Stimulated activated naive CD8-positive, alpha-beta T cell treated with anti-CD3 and anti-CD28 coated beads, Interleukin-15, amount 100 ng/mL, for 72 hours (primary cell): ENCODE measurements at places on chromosomes 13 and 19.

DNA sequence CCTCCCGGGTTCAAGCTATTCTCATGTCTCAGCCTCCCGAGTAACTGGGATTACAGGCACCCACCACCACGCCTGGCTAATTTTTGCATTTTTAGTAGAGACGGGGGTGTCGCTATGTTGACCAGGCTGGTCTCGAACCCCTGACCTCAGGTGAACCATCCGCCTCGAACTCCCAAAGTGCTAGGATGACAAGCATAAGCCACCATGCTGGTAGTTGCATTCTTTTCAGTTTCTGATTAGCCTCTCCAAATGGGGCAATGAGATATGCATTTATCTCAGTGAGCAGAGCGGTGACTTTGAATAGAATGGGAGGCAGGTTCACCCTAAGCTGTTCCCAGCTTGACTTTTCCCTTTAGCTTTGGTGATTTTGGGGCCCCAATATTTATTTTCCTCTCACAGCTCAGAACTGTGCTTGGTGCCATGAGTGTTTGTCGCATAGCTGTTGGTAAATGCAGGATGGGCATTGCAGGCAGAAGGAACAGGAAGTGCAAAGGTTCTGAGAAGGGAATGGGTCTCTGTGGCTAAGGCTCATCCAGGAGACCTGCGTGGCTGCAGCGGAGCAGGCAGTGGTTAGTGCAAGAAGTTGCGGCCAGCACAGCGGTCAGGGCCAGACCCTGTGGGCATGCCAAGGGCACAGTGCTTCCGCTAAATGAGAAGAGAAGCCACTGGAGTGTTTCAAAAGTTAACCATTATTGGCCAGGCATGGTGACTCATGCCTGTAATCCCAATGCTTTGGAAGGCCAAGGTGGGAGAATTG lies 20.7 kb downstream of the LYPD3 start:
- DNase-seq, result no peak

DNA sequence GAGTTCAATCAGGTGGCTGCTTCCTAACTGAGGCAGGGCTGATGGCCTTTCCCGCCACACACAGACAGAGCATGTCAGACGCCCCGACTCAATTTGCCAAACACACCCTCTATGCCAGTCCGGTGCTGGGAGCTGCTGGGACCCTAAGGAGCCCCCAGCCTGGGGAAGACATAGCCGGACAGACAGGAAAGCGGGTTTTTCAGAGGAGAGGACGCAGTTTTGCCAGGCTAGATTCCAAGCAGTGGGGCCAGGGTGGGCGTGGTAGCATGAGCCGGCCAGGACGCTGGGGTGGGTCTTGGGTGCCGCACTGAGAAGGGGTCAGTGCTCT lies 19.8 kb downstream of the MAST3 start:
- DNase-seq, result no peak

DNA sequence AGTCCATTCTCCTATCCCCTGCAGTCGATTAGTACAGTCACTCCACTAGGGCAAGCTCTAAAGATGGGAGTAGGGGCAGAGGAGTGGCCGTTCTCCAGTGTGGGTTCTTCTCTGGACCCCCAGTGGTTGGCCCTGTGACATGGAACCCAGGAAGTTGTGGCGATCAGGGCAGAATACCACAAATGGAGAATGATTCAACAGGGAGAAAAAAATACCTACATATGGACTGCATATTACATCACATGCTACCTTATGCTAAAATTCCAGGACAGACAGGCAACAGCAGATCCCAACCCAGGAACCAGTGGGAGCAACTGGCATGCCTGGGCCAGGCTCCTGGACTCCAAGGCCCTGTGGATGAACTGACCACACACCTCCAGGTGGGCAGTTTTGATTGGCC lies 20.4 kb downstream of the POU2F2 start:
- no peak for DNase-seq

DNA sequence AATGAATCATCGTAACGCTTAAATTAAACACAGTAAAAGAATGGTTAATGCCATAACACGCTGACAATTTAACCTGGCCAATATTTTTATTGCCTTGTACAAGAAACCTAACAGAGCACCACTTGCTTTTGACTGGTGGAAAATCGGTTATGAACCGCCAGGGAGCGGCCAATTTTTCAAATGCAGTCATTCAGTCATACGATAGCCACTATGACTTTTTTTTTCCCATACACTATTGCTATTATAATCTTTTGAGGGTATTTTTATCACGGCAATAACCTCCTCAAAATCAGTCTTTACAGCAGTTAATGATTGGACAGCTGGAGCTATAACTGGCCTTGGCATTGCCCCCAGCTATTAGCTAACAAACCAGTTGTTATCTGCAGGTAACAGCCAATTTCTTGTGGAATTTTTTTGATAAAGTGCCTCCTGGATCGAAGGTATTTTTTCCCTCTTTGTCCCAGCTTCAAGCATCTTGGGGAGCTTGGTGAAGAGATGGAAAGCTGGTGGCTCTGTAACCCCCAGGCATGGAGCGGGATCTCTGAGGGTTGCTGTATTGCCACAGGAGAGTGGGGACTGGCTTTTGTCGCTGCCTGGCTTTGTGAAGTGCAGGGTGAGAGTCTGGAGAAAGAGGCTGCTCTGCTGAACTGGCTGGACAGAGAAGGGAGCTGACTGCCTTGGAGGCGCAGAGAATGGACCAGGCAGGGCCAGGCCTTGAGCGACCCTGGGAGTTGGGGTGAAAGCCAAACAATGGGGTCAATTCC lies 198.4 kb upstream of the ZNF536 start:
- DNase-seq, result no peak

DNA sequence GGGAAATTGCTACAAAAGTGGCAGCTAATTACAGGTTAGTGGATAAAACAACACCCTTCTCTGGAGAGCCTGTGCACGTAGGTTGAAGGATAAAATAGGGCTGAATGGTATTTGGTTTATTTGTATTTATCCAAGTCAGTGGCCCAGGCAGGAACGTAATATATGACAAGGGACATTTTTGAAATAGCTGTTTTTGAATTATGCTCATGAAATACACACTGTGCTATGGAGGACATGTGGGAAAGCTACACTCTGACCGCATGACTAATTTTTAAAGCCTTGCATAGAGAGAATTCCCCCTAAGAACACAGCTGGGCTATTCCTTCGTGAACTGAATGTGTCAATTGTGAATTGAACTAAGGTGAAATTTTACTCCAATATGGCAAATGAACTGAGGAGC lies 292.1 kb upstream of the MAB21L1 start:
- DNase-seq, result no peak

DNA sequence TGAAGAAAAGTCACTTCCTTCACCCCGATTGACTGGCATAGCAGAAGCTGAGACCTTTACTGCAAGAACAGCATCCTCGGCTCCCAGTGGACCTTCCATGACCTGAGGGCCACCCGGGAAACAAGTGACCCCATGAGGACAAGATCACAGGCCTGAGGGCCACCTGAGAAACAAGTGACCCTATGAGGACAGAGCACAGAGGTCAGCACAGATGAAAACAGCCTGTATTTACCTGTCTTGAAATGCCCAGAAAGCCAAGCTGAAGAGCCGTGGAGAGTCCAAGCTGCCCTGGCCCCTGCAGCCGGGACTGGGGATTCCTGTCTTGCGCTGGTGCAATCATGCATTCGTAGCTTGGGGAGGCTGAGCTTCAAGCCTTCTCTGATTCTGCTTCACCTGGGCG lies 114.2 kb upstream of the SPACA7 start:
- DNase-seq, result no peak

- DNase-seq, result peak; percentile 65
These were observed 3.6 kb upstream of the KCNN4 start for GRCh38 chr19:43784241-43784980.

- DNase-seq, result no peak
These were observed 27.7 kb upstream of the ARGLU1 start for GRCh38 chr13:106595625-106596024.

GRCh38 chr13:94612050-94612449 lies 10.4 kb downstream of the GPR180 start:
- DNase-seq, result no peak

DNA sequence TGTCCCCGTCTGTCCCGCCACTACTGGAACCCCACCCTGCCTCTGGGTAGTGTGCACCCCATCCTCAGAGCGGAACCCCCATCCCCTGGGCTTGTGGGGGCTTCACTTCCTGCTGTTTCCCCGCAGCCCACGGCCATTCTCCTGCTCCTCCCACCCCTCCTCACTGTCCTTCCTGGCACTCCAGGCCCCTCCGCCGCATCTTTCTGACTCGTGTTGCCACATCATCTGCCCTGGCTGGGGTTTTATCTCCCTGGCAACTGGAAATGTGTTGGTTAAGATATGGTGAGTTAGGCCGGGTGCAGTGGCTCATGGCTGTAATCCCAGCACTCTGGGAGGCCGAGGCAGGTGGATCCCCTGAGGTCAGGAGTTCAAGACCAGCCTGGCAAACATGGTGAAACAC lies 37.3 kb downstream of the KDM4B start:
- DNase-seq, result no peak

DNA sequence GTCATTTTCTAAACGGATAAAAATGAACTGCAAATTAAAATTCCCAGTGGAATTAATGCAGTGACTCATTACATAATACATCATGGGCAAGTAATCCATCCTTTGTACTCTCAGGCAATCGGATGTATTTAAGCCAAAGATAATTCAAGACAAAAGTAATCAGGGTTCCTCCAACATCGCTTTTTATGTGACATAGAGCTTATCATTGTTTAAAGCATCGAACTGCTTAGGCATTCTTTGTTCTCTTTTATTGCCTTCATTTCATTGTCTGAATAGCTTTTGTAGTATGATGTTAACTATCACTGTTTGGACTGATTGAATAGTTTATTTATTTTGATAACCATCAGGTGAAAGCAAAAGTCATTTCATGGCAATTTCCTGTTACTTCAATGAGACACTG lies 209.4 kb downstream of the ITGBL1 start:
- no peak for DNase-seq

GRCh38 chr13:73647417-73647816 lies 486.8 kb downstream of the KLF12 start:
- DNase-seq, result no peak

DNA sequence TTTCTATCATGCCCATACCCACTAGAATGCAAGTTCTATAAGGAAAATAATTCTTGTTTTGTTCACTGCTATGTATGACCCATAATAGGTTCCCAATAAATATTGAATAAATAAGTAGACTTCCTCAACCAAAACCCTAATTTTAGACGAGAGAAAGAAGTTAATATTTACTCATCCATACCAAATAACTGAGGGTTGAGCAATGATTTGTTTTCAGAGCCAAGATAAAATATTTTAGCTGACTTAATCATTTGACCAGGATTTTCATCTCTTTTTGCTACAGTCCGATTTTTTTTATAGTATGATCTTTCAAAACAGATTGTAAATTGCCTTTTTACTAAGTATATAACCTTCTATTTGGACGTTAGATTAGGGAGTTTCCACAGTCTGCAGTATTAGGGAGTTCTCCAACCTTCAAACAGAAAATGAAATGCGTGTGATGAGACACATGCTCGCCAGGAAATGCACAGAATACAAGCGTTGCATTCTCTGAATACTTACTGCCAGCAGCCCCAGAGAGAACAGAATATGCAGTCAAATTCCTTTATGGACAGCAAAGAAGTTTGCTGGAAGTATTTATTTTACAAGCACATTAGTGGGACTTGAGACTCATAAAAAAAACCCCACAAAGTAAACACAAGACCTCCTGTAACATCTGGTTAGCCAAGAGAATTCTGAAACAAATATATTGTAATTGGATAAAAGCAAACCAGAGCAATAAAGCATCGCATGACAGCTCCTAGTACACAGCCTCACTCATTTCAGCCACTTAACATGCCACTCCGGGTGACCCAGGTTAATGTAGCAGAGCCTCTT lies 230.0 kb downstream of the MYO16 start:
- no peak for DNase-seq

DNA sequence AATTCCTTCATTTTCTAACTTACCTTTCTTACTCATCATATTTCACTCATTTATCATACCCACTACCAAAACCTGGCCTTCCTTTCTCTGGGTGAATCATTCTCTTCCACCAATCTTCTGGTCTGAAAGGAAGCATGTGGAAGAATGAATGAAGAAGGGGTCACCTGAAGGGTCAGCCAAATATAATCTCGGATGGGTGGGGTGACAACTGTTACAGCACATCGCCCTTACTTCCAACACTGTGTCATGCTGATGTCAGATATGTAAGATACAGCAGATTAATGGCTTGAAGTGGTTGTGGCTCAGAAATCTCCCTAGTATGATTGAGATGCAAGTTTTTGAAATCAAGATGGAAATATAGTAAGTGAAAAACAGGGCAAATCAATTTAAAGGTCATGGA lies 401.7 kb upstream of the HTR2A start:
- DNase-seq, result no peak

DNA sequence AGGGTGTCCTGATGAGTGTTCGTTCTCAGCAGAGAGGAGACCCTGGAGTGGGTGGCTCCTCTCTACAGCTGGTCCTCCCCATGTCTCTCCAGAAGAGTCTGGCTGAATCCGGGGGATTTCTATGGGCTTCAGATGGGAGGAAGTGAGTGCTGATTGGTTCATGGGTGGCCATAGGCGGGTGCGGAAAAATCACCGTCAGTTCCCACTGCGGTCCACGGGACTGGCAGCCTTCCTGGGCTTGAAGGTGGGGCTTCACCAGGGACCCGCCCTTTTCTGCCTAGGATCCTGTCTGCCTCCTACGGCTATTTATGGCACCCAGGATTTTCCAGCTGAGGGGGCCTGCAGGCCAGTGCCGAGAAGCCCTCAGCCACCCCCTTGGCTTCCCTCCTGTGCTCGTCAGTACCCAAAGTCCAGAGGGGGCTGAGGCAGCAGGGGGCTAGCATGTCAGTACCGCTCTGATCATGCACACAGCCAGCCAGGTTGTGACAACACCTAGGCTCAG lies 18.4 kb downstream of the CPB2 start:
- DNase-seq, result no peak

DNA sequence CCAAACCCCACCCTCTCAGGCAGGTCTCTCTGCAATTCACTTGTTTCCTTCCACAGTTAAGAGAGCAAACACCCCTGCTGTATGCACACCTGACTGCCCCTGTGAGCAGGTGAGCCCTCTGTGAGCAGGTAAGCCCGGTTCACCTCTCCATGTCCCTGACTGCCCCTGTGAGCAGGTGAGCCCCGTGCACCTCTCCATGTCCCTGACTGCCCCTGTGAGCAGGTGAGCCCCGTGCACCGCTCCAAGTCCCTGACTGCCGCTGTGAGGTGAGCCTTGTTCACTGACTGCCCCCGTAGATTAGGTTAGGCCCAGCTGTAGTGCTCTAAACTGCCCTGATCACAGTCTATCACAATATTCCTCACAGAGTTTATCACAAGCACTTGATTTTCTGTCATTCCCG lies 29.2 kb downstream of the TMTC4 start:
- DNase-seq, result no peak

GRCh38 chr13:96202315-96202714 lies 112.4 kb downstream of the HS6ST3 start:
- no peak for DNase-seq

GRCh38 chr13:99260216-99260615 lies 2.0 kb upstream of the GPR18 start:
- no peak for DNase-seq

DNA sequence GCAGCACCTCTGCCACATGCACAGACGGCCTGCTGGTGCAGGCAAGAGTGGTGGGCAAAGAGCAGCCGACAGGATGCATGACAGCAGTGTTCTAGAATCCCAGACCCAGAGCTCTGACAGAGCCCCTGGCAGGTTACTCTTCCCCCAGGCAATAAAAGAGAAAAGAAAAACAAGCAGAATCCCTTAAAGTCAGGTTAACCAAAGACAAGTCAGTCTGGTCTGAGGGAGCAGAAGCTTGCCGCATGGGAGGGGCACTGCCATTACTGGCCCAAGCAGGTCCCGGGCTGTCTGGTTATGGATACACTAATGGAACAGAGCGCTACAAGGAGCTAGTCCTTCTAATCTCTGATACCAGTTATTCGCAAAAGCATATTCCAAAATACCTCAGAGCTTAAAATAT lies 36.1 kb upstream of the DOCK9 start:
- DNase-seq, result no peak

GRCh38 chr13:80171096-80171495 lies 169.8 kb downstream of the SPRY2 start:
- no peak for DNase-seq
